ENCODE measurements at places on chromosomes 5 and 9. TPM values are rescaled to one million over a fixed set of nuclear protein-coding genes. Genes with fewer than 3 reads are reported as not detected.

DNA sequence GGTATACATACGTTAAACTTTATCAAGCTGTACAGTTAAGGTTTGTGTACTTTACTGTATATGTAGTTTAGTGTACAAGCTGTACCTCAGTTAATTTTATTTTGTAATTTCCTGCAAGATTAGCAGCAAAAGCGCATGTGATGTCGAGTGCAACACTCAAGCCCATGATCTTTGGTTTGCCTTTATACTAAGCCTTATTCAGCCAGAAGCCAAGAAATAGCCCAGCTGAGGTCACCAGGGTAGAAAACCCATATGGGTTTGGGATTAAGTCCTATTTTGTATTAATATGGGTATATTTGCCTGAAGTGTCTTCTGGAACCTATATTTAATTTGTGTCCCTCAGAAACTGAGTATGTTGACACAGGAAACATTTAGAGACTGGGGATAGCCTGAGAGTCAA lies 59.3 kb downstream of the ZFAND5 start:
- DNase-seq = no peak

GRCh38 chr5:134459491-134459890 lies 47.8 kb upstream of the CDKN2AIPNL start:
- no peak for DNase-seq

DNA sequence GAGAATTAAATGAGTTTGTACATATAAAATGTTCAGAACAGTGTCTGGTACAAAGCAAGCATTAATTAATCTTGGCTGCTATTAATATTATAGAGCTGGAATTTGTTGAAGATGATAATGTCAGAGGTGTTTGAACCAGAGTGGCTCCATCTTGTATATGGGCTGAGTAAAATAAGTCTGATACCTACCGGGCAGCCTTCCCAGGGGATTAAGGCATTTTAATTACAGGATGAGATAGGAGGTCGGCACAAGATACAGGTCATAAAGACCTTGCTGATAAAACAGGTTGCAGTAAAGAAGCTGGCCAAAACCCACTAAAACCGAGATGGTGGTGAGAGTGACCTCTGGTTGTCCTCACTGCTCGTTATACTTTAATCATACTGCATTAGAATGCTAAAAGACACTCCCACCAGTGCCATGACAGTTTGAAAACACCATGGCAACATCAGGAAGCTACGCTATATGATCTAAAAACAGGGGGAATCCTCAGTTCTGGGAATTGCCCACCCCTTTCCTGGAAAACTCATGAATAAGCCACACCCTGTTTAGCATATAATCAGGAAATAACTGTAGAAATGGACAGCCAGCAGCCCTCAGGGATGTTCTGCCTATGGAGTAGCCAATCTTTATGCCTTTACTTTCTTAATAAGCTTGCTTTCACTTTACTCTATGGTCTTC lies 90.2 kb downstream of the PLK2 start:
- no peak for DNase-seq

DNA sequence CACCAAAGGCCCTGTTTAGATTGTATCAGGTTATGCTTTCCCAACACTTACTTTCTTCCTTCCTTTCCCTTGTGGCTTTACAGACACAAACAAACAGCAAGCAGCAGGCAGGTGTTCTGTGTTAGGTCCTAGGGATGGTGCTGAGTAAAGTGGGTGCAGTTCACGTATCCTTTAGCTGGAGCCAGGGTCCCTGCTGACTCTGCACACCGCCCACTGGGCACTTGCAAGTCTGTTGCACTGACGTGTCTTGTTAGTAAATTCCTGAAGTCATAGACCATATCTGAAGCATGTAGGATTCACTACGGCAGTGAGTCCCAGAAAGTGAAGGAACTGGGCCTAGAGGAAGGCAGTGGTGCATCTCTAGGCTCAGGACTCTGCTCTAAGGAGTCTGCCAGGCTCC lies 96.5 kb downstream of the DAPK1 start:
- no peak for DNase-seq

Gene AQP7
- 8.3 TPM for total RNA-seq

GRCh38 chr9:19517202-19517942 lies 108.6 kb downstream of the ACER2 start:
- DNase-seq = no peak

DNA sequence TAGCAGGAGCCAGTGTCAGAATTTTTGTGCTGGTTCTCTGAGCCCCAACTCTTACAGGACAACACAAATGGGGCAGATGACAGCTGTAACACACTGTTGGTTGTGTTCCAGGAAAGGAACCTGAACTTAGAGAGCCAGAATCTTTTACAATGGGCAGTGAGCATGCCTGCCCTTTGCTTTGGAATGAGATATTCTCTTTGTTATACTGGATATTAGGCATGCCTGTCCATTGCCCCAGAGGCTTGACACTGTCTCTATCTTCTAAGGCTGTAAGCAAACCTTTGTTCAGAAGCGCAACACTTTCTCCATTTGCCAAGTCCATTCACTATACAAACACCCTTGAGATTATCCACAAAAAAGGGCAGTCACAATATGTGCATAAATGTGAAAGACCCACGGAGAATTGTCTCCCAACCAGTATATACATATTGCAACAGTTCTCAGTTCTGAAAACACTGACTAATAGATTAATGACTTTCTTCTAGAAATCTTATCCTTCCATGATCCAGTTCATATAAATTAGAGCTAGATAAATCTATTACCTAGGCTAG lies 26.3 kb upstream of the CEP120 start:
- no peak for DNase-seq
